Esophagus mucosa (tissue), 1 donor: ENCODE measurements at places on chromosomes 3 and 15. TPM values are rescaled to one million over a fixed set of nuclear protein-coding genes. Genes with fewer than 3 reads are reported as not detected.
A peak's percentile ranks its signal among the peaks of the same experiment; 100 is the strongest.

DNA sequence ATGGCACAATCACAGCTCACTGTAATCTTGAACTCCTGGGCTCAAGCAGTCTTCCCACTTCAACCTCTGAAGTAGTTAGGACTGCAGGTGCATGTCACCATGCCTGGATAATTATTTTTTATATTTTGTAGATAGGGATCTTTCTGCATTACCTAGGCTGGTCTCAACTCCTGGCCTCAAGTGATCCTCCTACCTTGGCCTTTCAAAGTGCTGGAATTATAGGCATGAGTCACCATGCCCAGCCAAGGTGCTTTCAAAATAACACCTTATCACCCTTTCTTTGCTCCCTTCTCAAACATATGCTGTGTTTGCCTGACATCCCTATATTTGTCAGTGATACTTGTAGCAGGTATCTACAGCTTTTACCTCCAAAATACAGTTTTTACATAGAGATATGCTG lies 242.0 kb upstream of the ARRDC4 start:
- no peak for ATAC-seq

GRCh38 chr15:42849836-42850235 lies 70.7 kb downstream of the TTBK2 start:
- no peak for ATAC-seq

DNA sequence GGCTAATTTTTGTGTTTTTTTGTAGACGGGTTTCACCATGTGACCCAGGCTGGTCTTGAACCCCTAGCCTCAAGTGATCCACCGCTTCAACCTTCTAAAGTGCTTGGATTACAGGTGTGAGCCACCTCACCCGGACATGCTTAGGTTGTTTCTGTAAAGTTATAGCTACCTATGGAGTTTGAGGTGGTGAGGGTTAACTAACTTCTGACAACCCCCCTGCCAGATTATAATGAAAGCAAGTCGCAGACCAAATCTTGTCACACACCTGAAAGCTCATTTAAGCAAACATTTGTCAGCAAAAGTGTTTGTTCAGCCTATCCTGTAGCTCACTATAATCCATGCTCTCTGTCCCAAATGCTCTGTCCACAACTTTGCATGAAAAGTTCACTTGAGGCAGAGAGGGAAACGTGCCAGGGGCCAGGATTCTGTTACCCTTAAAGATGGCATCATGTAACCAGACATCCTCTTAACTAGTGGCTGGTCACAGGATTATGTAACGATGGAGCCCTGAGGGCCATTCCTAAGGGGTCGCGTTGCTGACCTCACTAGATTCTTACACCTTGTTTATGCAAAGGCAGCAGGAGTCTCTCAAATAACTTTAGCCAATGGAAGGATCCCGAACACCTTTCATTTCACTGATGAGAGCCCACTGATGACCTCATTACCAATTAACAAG lies 24.1 kb upstream of the SENP5 start:
- no peak for ATAC-seq

DNA sequence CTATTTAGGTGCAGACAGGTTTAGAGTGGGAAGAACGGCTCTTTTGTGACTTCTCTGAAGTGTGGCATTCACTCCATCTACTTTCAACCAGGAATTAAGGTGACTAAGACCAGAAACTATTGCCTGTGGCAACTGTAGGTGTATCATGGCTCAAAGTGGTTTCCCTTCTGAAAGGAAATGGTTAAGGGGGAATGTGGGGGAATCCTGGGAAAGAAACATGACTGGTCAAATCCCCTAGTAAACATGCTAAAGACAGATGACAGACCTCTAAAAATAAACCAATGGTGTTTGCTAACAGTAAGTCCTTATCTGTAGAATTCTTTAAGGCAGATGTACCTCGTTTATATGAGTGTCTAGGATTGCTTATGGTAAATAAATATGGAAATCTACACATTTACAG lies 56.9 kb downstream of the MEGF11 start:
- ATAC-seq: no peak

- ATAC-seq: no peak
These were observed 875.1 kb downstream of the NSUN3 start for GRCh38 chr3:94937980-94938379.

GRCh38 chr3:112956351-112956750 lies 18.6 kb downstream of the CD200R1 start:
- ATAC-seq: no peak

Gene SKOR1
- 0.08 TPM for total RNA-seq

Gene TMEM108
- total RNA-seq: 0.60 TPM

GRCh38 chr3:162366166-162366766 lies 869.7 kb downstream of the OTOL1 start:
- ATAC-seq: no peak

DNA sequence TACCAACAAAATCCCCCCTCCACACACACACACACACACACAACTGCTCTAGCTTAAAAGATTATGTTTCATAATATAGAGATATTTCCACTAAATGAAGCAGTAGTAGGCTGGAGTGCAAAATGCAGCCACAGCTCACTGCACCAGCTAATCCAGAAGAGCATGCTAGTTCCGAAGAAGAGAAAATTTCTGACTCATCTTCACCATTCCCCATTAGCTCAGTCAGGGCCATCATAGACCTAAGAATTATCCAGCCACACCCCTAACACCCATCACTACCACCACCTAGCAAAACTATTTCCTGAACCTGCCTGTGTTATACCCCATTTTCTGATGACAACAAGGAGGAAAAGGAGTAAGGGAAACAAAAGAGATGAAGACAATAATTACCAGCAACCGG lies 67.1 kb upstream of the UBE2E2 start:
- peak; percentile 90 for ATAC-seq

- no peak for ATAC-seq
These were observed 89.3 kb downstream of the ST6GAL1 start for GRCh38 chr3:187019542-187020072.

DNA sequence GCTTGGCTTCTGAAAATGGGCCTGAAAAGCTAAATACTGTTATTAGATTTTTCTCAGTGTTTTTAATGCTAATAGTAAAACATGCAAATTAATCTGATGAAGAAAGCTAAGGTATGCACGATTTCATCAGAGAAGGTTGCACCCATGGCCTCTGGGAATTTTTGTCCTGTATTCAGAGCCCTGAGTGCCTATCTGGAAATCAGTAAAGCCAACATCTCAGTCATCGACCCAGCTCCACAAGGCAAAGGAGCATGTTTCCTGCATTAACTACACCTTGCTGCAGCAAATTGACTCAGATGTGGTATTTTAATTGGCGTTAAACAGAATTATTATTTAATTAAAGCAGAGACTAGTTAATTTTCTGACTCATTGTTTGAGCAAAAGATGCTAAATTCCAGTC lies 49.0 kb upstream of the TP63 start:
- no peak for ATAC-seq

DNA sequence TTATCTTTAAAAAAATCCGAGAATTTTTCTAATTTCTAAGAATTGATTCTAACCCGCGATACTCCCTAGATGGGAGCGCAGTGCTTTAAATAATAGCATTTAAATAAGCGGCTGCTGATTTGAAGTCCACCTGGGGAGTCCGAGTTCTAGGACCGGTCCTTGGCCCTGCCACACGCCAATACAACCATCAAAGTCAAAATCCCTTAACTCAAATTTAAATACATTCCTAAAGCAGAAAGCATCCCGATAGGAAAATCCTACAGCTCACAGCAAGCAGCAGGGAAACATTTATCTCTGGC lies 508 bp upstream of the ECT2 start:
- ATAC-seq: no peak

Gene SLC28A1
- total RNA-seq: not detected

GRCh38 chr15:96274698-96275097 lies 55.8 kb upstream of the NR2F2 start:
- no peak for ATAC-seq

GRCh38 chr15:42730135-42730534 lies 6.8 kb downstream of the CDAN1 start:
- no peak for ATAC-seq

Gene CCDC9B
- 21.3 TPM for total RNA-seq

Gene PROK2
- not detected for total RNA-seq

GRCh38 chr15:77830051-77830468 lies 197.3 kb upstream of the LINGO1 start:
- peak; percentile 13 for ATAC-seq

GRCh38 chr15:41241221-41241964 lies 10.3 kb downstream of the CHP1 start:
- no peak for ATAC-seq
